Activated T-helper 17 cell treated with anti-CD3 and anti-CD28 coated beads, Interleukin-2, amount 50 U/mL, for 72 hours (primary cell): ENCODE measurements at places on chromosomes 2 and 18.

DNA sequence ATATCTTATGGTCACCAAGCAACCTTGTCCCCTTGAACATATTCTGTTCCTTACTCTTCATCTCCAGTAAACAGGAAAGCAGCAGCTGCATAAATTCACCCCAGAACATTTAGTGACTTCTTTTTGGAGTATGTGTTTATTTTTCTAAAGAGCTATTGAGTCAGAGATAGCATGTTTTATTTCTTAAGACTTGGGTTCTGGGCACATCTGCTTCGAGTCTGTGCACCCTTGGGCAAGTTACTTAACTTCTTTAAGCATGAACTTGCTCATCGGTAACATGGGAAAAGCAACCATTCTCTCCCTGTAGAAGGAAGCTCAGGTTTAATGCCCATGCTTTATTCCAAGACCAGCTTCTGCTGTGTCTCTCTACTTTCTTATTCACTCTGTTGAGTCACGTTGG lies 309.3 kb upstream of the MEX3C start:
- no peak for ATAC-seq

DNA sequence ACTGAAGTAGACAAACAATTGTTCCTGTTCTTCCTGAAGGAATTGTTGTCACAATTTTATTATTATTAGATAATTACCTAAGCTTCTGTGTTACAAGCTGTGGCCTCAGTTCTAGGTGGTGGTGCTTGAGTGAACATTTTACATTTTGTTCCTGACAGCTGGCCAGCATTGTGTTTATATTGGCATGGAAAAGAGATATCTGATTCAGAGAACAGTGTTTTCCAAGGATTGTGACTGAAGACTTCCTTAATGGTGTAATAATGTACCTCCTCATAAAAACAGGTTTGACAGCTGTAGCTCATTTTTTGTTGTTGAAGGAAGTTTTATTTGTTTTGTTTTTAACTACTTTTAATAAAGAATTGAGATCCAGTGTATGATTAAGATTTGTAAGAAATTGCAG lies 95.2 kb downstream of the EPB41L5 start:
- no peak for ATAC-seq

GRCh38 chr2:190763901-190764514 lies 115.1 kb downstream of the NAB1 start:
- peak; percentile 67 for ATAC-seq

- ATAC-seq: no peak
These were observed at the start of gene CRYGC for GRCh38 chr2:208129744-208130711. TSS of gene CRYGC (minus strand) at chr2:208129828. CDS start at chr2:208129792, 36 bp downstream.

DNA sequence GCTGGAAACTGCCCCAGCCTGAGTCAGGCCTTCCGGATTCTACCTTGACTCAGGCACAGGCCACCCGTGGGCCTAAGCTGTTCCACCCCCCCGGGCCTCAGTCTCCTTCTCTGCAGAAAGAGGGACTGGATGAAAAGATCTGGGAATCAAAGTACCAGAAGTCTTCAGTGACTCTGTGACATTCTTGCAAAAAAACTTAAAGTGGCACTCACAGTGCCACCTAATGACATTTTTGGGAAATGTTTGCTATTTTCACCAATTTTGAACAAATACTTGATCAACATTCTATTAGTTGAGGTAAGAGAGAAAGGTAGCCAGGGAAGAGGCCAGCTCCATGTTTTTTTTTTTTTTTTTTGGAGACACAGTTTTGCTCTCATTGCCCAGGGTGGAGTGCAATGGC lies 48.3 kb upstream of the ACAA2 start:
- no peak for ATAC-seq

GRCh38 chr2:176111309-176111663 lies 4.2 kb downstream of the HOXD11 start:
- ATAC-seq: no peak

- peak; percentile 56 for ATAC-seq
These were observed 240.0 kb downstream of the LOXHD1 start for GRCh38 chr18:46416706-46417638.

- ATAC-seq: no peak
These were observed 410.8 kb upstream of the FANCL start for GRCh38 chr2:58651930-58652329.
